ENCODE measurements at places on chromosomes 6 and 20. TPM values are rescaled to one million over a fixed set of nuclear protein-coding genes. Genes with fewer than 3 reads are reported as not detected.
A peak's percentile ranks its signal among the peaks of the same experiment; 100 is the strongest.

- DNase-seq, result no peak
Observed at GRCh38 chr6:54248994-54249393, 59.2 kb upstream of the TINAG start.

DNA sequence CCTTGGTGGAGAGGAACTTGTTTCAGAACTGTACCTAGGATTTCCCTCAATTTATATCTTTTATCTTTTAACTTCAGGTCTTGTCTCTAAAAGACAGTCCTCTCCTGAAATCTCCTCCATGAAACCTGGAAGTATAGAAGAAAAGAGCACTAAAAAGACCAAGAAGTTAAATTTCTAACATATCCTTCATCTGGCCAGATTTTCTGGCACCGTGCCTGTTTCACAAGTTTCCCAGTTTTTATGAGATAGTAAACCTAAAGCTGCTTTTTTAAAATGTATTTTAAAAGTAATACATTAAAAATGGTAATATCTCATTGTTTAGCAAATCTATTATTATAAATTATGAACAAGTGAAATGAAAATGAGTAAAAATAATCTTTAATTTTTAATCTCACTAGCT is 348.3 kb upstream of the RSPO3 start:
- no peak for DNase-seq

GRCh38 chr20:64149141-64149540 is 15.1 kb upstream of the MYT1 start:
- no peak for DNase-seq

The TAAR1 gene
- total RNA-seq, result not detected

- DNase-seq, result no peak
Observed at GRCh38 chr6:119076173-119076572, 2.3 kb downstream of the FAM184A start.

DNA sequence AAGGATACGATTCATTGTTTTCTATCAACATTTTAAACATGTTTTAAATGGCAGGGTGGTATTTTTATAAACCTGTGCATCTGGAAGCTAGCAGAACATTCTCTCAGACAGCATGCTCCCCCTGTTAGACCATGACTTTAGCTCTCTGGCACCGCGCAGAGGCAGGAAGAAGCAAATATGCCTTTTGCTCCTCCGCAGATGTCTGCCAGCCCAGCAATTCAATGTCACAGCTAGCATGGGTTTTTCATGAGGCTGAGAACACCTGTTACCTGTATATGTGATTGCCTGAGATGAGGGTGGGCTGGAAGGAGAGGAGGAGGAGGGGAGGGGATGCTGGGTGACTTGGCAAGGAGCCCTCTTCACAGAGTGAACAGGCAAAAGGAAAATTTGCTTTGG is 6.7 kb downstream of the MTCH1 start:
- DNase-seq, result peak; percentile 62

DNA sequence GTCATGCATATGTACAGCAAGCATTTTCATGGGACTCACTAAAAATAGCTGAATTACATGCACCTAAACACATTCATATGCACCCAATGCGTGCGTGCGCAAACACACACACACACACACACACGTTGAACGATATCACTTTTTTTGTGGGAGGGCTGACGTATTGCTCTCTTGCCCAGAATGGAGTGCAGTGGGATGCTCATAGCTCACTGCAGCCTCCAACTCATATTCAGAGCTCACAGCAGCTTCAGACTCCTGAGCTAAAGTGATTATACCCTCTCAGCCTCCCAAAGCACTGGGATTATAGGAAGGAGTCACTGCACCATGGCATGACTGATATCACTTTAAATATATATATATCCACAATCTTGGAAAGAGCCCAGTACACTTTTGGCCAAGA is 620.4 kb upstream of the MANEA start:
- no peak for DNase-seq

Data from fibroblast of villous mesenchyme (primary cell).